Fibroblast of skin of left quadriceps (primary cell): ENCODE measurements at places on chromosomes 6 and 20.

GRCh38 chr6:131995917-131996316 lies 44.7 kb upstream of the CCN2 start:
- peak; percentile 80 for DNase-seq

DNA sequence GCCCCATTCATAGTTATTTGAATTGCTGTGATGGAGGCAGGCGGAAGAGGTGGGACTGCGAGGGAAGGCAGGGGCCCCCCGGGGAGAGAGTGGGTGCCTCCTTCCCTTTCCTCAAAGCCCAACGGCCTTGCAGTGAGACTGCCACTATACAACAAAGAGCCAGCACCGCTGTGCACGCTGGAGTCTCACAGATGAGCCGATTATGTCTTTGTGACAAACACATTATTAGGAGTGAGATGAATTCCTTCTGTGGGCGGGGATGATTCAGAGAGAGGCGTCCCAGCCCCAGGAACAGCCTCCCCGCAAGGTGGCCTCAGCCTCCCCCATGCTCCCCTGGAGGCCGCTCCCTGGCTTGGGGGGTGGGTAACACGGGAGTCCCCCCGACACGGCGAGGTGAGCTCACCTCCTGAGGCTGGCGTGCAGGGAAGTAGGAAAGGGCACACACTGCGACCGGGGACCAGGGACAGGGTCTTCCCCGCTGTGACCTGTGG lies 26.7 kb downstream of the NTSR1 start:
- DNase-seq: no peak

- DNase-seq: no peak
These were observed 26.2 kb upstream of the SLC35D3 start for GRCh38 chr6:136895901-136896300.

GRCh38 chr6:113461153-113461932 lies 395.8 kb upstream of the MARCKS start:
- no peak for DNase-seq

DNA sequence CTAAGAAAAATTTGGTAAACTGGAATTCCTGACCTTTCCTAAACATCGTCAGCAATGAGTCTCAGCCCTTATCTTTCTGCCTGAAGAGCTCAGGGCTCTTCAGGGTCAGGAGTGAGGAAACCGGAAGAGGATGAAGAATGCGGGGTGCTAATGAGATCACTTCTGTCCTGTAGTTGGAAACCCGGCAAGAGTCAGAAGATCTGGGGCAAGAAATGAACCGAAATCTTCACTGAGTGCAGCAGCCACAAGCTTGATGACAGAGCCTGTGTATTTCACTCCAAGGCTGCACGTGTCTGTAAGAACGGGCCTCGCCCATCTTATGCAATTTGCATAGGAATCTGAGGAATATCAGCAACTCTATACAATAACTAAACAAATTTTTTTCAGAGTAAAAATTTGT lies 60.4 kb upstream of the QKI start:
- DNase-seq: no peak

- DNase-seq: no peak
These were observed 166.4 kb downstream of the EYA4 start for GRCh38 chr6:133407320-133408100.
